ENCODE measurements at places on chromosomes 16 and 17.

GRCh38 chr17:76948726-76949342 lies 80.6 kb downstream of the MGAT5B start:
- no peak for DNase-seq

DNA sequence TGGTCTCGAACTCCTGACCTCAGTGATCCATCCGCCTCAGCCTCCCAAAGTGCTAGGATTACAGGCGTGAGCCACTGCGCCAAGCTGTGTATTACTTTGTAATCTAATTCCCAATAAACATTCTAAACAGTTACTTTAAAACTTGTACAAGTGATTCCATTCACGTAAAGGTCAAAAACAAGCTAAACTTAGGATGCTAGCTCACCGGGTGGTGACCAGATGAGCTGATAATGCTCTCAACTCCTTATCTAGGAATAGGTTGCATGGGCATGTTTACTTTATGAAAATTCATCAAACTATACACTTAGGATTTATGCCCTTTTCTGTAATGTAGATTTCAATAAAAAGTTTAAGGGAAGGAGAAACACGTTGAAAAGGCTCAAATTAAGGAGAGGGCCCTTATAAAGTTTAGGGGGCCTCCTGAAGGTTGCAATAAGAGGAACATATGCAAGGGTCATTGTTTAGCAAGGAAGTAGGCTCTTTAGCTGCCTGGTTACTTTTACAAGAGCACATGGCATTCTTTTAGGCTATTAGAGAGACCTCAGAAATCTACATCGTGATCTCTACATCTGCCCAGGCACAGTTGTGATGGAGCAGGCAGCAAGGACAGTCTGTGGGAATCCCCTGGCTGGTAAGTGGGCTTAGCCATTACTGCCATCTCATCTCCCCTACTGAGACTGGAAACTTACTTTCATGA lies 13.3 kb downstream of the CDR2 start:
- DNase-seq: peak; percentile 12

DNA sequence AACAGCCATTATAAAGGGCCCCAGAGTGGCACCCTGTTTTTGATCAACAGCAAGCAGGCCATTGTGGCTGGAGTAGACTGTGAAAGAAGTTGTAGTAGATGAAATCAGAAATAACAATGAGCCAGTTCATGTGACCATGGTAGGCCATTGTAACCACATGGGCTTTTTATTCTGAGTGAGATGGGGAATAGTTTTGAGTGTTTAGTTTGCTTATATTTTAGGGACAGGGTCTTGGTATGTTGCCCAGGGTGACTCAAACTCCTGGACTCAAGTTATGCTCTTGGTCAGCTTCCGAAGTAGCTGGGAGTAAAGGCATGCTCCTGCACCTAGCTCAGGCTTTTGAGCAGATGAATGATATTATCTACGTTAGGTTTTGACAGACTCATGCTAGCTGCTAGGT lies 12.0 kb downstream of the CBFB start:
- DNase-seq: no peak

DNA sequence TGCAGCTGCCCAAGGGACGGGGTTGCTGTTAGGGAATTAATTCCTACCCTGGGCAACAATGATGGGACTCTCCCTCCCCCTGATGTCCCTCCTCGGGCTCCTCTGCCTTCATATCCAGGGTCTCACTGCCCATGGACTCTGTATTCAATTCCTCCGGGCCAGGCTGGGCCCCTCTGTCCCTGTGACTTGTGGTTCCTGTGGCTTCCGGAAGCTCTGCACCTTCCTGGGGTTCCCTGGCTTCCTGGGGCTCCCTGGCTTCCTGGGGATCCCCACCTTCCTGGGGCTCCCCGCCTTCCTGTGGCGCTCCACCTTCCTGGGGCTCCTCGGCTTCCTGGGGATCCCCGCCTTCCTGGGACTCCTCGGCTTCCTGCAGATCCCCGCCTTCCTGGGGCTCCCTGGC lies 35.2 kb downstream of the SRL start:
- no peak for DNase-seq

- peak; percentile 71 for DNase-seq
Measured at GRCh38 chr16:82456683-82457082, 170.1 kb upstream of the CDH13 start.

DNA sequence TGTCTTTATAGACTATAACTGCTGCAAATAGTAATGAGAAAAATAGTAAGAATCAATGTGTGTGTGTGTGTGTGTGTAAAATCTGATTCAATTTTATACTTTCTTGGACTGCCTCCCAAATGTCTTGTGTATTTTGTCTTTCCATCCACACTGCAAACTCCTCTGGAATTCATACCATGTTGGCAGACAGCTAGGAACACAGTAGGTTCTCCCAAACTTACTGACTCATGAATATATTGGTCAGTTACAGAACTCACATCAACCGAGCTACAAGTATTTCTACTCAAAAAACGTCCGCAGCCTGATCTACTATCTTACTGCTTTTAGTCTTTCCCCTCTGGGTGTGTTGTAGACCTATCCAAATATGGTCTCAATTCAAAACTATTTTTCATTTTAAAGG lies 542.7 kb upstream of the PSMD7 start:
- no peak for DNase-seq

DNA sequence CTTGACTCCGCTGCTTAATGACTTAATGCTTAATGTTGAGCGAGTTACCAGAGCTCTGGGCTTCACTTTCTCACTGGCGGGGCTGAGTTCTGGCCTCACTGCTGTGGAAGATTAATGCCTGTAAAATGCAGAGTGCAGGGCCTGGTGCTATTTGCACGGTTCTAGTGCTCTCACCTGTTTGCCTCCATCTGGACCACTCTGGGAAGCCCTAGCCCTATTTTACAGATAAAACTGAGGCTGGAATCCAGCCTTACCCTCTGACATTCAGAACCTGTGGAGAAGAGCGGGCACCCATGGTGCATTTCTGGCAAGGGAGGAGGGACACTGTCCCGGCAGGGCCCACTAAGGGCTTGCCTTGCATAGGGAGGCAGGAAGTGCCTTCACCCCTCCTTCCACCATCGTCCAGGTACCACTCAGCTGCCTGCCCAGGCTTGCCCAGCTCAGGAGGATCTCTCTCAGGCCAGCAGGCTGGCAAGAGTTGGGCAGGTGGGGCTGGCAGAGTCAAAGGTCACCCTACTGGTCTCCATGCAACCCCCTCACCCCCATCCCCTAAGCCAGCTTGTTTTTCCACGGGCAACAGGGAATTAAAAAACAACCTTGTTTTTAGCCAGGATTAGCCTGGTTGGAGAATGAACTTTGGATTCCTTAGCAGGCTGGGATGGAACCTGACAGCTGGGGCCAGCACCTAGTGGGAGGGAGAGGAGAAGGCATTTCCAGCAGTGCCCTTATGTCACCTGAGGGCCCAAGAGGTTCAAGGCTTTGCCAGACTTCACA lies 4.1 kb upstream of the UBALD1 start:
- no peak for DNase-seq

DNA sequence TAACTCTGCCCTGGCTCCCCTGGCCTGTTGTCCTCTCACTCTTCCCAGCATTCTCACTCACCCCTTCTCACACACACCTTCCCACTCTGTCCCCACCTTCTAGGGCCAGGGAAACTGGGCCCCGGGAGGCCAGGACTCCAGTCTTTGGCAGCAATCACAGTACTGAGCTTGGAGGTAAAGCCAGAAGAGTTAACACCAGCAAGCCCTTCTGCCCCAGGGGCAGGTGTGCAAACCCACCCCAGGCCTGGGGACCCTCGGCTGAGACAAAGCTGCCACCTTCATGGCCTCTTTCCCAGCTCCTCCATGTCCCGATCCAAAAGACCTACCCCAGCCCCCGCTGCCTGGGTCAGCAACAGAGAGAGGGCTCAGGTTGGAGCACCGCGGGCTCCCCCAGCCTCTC lies 36.9 kb upstream of the MLKL start:
- no peak for DNase-seq

DNA sequence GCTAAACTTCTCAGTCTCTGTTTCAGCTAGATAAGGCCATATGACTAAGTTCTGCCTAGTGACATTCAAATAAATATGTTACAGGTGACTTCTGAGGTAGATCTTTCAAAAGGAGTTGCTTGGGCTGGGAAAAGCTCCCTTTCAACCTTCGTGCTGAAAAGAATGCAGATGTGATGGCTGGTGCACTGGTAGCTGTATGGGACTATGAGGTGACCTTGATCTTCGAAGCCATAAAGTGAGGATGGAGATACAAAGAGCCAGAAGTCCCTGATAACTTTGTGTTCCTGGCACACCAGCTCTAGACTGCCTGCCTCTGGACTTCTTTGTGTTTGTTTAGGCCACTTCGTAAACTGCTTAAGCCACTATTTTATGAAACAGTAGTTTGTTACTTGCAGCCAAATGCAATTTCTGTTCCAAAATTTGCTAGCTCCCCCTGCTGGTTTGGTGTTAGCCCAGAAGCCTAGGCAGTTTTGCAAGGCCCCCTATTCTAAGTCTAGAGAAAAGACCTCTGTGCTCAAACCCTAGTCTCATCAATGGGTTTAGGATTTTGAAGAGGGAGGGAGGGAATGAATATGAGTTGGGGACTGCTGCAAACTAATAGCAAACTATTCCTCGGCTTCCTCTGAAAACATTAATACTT lies 23.3 kb upstream of the ERCC4 start:
- no peak for DNase-seq

GRCh38 chr17:44223541-44224071 lies 4.1 kb upstream of the UBTF start:
- DNase-seq: no peak

DNA sequence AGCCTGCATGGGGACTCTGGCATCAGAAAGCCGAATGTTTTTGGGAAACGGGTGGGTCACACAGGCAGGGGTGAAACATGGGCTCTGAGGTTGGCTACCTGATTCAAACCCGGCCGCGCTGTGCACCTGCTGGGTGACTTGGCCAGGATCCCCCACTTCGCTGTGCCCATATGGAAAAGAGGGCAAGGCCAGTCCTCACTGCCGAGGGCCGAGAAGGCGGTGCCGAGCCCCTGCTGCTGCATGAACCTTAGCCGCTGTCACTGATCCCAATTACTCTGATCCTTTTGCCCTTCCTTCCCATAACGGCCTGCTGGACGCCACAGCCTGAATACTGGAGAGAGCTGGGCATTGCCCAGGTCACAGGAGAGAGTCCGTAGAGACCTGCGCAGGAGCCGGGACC lies 17.7 kb downstream of the KDM8 start:
- no peak for DNase-seq

GRCh38 chr17:81821603-81822311 lies 11.3 kb downstream of the MCRIP1 start:
- peak; percentile 82 for DNase-seq

GRCh38 chr17:57889892-57890856 lies 40.3 kb upstream of the MRPS23 start:
- DNase-seq: no peak

DNA sequence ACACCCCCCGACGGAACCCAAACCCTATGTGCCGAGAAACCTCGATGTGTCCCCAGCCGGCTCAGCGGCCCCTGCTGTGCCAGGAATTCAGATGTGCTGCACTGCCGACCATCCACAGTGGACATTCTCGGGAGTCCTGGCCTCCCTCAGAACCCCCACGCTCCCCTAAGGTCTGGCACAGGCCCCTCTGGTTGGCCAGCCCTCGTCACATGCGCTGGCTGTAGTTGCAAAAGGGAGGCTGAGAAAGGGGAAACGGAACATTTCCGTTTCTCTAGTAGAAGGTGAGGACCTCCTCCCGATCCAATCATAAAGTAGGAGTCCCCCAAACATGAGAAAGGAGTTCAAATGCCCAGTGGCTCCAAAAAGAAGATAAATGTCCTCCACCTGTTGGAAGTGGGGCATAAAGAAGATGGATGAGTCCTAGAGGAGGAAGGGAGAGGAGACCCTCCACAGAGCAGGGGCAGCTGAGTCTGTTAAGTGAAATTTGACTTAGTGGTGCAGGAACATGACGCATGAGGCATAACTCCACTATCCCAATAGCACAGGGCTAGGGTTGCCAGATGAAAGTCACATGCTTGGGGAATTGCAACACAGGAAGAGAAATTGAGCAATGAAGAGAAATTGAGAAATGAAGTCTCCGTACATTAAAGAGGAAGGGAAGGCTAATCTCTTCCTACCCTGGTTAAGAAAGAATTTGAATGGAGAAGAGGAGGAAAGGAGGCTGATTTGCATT lies 49.3 kb upstream of the WSB1 start:
- DNase-seq: no peak

DNA sequence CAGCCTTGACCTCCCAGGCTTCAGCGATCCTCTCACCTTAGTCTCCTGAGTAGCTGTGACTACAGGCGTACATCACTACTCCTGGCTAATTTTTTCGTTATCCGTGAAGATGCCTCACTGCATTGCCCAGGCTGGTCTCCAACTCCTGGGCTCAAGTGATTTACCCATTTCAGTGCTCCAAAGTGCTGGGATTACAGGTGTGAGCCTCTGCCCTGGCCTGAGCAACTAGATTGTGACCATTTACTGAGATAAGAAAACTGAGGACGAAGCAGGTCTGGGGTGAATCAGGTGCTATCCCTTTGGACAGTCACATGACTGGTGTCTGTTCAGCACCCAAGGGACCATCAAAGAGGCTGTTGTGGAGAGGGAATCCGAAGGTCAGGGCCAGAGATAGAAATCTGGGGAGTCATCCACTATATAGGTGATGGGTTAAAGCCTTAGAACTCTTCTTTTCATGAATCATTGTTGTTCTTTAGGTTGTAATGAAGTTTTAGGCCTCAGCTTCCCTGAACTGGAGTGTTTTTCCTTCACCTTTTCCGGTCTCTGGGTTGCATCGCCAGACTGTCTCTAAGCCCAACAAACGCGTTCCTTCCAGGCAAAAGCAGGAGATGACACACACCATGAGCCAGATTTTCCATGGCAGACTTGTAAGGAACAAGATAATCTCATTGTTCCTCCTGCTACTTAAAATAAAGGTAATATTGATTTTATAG lies 62.5 kb downstream of the FTO start:
- DNase-seq: no peak

- DNase-seq: no peak
Measured at GRCh38 chr17:75371339-75371738, 34.1 kb downstream of the GRB2 start.

- no peak for DNase-seq
Measured at GRCh38 chr17:83195330-83196023, 116.1 kb downstream of the METRNL start.

DNA sequence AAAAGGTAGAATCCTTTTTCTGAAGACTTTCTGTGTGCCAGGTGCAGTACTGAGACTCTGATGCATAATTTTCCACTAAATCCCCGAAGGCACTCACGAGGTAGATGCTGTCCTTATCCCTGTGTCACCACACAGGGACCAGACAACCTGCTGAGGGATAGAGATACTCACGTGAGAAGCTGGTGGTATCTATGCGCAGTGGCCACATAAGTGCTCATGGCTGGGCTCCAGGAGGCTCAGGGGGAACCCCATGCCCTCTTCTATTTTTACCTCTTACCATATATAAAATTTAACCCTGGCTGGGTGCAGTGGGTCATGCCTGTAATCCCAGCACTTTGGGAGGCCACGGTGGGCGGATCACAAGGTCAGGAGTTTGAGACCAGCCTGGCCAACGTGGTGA lies 38.3 kb downstream of the NT5M start:
- DNase-seq: no peak

DNA sequence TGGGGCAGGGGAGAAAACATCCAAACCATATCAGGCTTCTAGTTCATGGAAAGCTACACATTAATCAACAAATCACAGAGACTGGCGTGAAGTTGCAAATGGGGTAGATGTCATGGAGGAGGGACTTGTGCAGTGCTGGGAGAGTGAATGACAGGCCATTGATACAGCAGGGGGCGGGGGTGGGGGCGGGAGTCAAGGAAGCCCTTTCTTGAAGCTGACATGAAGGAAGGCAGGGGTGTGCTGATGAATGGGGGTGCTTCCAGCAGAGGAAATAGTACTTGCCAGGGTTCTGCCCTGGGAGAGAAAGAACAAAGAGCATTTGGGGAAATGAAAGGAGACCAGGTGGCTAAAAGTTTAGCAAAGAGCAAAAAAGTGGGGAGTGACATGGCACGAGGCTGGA lies 269.9 kb downstream of the SHISA9 start:
- DNase-seq: no peak

- peak; percentile 98 for DNase-seq
Measured at GRCh38 chr16:28935924-28936783, 4.4 kb downstream of the CD19 start.
